ENCODE measurements at places on chromosomes 5 and 9. TPM values are rescaled to one million over a fixed set of nuclear protein-coding genes. Genes with fewer than 3 reads are reported as not detected.

- no peak overlapping the region for H3K27ac ChIP-seq
- no peak overlapping the region for H3K4me3 ChIP-seq
- no peaks in the 10 kb centered on the region for H3K27me3 ChIP-seq
- H3K4me1 ChIP-seq, result no peaks in the 10 kb centered on the region
Measured at GRCh38 chr9:107712390-107712789, 222.8 kb upstream of the KLF4 start.

DMRTA1 gene
- polyA plus RNA-seq, result not detected

DNA sequence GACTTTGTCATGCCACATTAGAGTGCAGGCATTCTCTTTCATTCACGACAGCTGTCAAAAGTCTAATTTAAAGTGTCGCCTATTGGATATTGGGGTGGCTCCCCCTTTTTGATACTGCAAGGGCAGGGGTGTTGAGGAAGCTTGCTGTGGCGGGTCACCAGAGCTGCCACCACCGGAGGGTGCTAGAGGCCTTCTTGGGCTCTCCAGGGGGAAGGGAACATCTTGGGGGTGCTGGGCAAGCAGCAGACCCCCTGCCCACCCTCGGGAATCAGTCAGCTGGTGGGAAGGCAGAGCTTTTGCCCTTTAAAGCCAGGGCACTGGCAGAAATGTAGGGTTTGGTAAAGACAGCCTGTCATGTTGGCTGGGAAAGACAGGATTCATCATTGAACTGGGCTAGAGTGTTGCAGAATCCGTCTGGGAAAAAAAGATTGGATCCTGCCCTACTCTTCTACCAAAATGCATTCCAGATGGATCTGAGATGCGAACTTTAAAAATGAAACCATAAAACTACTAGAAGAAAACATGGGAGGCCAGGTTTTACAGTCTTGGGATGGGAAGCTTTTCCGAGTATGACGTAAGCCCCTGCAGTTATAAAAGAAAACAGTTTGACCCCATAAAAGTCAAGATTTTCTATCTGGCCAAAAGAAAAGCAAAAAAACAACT is 22.3 kb downstream of the COL5A1 start:
- H3K36me3 ChIP-seq, result no peaks in the 10 kb centered on the region
- no peaks in the 10 kb centered on the region for H3K27me3 ChIP-seq
- no peak overlapping the region for H3K27ac ChIP-seq
- no peaks in the 10 kb centered on the region for H3K4me1 ChIP-seq
- DNase-seq, result no peak
- no peak overlapping the region for H3K4me3 ChIP-seq

FOXI1 gene
- not detected for polyA plus RNA-seq

FREM1 gene
- polyA plus RNA-seq, result not detected

GRCh38 chr9:37167456-37168047 is 47.2 kb downstream of the ZCCHC7 start:
- DNase-seq, result no peak
- no peaks in the 10 kb centered on the region for H3K27me3 ChIP-seq
- peaks cover 6% of the 10 kb centered on the region for H3K36me3 ChIP-seq

GRCh38 chr5:59654691-59655090 is 238.8 kb downstream of the PDE4D start:
- H3K27ac ChIP-seq, result no peak overlapping the region
- no peak for DNase-seq
- H3K4me3 ChIP-seq, result no peak overlapping the region
- no peaks in the 10 kb centered on the region for H3K27me3 ChIP-seq

- H3K36me3 ChIP-seq, result peaks cover 4% of the 10 kb centered on the region
- peak overlapping the region; percentile 52 for H3K4me3 ChIP-seq
- no peaks in the 10 kb centered on the region for H3K27me3 ChIP-seq
- peak; percentile 56 for DNase-seq
- H3K27ac ChIP-seq, result peak overlapping the region; percentile 70
Measured at GRCh38 chr9:37564916-37565315, 11.3 kb downstream of the FBXO10 start.

TLR4 gene
- 0.51 TPM for polyA plus RNA-seq

ADGRV1 gene
- 0.07 TPM for polyA plus RNA-seq

GRCh38 chr5:164581889-164582288 is 1076.5 kb downstream of the MAT2B start:
- H3K27ac ChIP-seq, result no peak overlapping the region
- DNase-seq, result no peak
- H3K27me3 ChIP-seq, result no peaks in the 10 kb centered on the region
- H3K4me1 ChIP-seq, result no peaks in the 10 kb centered on the region

ZNF454 gene
- polyA plus RNA-seq, result not detected

- peaks cover 2% of the 10 kb centered on the region for H3K4me1 ChIP-seq
- H3K36me3 ChIP-seq, result no peaks in the 10 kb centered on the region
- H3K27ac ChIP-seq, result no peak overlapping the region
- peaks cover 3% of the 10 kb centered on the region for H3K27me3 ChIP-seq
- no peak overlapping the region for H3K4me3 ChIP-seq
- peak; percentile 71 for DNase-seq
Measured at GRCh38 chr9:84397151-84397728, 56.7 kb upstream of the SLC28A3 start.

SPOCK1 gene
- not detected for polyA plus RNA-seq

- H3K27ac ChIP-seq, result no peak overlapping the region
- DNase-seq, result no peak
- no peaks in the 10 kb centered on the region for H3K4me1 ChIP-seq
- no peak overlapping the region for H3K4me3 ChIP-seq
- H3K36me3 ChIP-seq, result no peaks in the 10 kb centered on the region
- no peaks in the 10 kb centered on the region for H3K27me3 ChIP-seq
Measured at GRCh38 chr9:5392285-5392684, 45.4 kb downstream of the PLGRKT start.

PITX1 gene
- 0.10 TPM for polyA plus RNA-seq

GRCh38 chr5:32836176-32836575 is 125.1 kb downstream of the NPR3 start:
- no peaks in the 10 kb centered on the region for H3K36me3 ChIP-seq
- H3K4me1 ChIP-seq, result no peaks in the 10 kb centered on the region
- no peak overlapping the region for H3K4me3 ChIP-seq
- no peaks in the 10 kb centered on the region for H3K27me3 ChIP-seq

DNA sequence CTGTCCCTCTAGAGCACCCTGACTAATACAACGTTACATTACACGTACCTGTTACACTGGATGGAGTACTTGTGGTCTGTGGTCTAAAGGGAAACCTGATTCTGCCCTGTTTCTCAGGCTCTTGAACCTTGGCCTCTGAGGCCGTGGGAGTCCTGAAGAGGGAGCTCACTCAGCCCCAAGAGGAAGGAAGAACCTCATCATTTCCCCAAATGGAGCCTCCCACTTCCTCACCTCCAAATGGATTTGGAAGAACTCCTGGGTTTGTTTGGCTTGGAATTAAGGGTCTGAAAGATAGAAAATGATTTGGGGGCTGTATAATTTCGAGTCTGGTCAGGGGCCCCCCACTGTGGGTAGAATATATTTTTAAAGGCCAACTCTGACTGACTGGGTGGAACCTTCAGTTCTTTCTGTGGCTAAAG is 200.2 kb downstream of the SEMA6A start:
- H3K27me3 ChIP-seq, result no peaks in the 10 kb centered on the region
- no peak overlapping the region for H3K27ac ChIP-seq
- H3K36me3 ChIP-seq, result no peaks in the 10 kb centered on the region
- H3K4me3 ChIP-seq, result no peak overlapping the region

All from B cell (primary cell).